Muscle of arm (tissue), 14 donors: ENCODE measurements at places on chromosomes 5 and 9.

DNA sequence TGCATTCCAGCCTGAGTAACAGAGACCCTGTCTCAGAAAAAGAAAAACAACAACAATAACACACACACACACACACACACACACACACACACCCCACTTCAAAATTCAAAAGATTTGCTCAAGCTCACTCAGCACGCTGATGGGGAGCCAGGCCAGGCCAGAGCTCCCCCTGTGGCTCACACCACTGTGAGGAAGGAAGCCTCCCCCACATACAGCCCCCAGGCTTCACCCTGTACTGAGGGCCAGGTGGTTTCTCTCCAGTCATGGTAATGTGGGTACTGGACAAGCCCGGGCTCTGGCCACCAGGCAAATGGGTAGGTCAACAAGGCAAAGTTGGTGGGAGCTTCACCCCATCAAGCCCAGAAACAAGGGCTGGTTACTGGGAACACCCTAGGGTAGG, 19.0 kb downstream of the ATOX1 start:
- DNase-seq: no peak

- DNase-seq: no peak
Measured at GRCh38 chr9:19998153-19998552, 209.3 kb upstream of the SLC24A2 start.

GRCh38 chr9:120066315-120066714, 513.7 kb downstream of the CDK5RAP2 start:
- no peak for DNase-seq

- DNase-seq: no peak
Measured at GRCh38 chr5:152501294-152501693, 96.2 kb upstream of the NMUR2 start.

- DNase-seq: no peak
Measured at GRCh38 chr5:96321345-96321744, 111.7 kb downstream of the PCSK1 start.

DNA sequence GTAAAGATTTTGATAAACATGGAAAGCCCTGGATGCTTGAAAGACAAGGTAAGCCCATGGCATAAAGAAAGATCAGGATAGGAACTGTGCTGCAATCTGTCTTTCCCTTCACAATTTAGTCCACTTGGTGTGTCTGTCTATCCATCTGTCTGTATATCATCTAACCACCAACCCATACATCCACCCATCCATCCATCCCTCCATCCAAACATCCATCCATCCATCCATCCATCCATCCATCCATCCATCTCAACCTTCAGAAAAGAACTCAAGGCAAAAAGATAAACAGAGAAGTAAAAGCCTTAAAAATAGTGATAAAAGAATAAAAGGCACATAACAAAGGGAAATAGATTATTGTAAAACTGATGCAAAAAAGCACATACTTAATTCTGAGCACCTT, 15.1 kb upstream of the TRIO start:
- no peak for DNase-seq

DNA sequence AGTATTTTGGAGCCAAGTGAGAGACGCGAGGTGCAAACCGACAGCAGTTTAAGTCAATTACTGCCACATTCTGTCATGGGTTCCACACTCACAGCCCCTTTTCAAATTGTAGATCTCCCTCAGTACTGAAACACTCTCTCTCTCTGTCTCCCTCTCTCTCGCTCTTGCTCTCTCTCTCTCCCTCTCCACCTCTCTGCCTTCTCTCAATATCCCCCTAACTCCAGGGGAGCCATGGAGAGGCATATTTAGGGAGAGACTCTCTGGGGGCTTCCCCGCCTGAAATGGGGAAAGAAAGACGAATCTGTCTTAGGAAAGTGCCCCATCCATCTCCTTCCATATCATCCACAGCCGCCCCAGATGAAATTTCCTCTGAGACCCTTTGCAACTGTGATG, 1.6 kb downstream of the BRINP1 start:
- no peak for DNase-seq

DNA sequence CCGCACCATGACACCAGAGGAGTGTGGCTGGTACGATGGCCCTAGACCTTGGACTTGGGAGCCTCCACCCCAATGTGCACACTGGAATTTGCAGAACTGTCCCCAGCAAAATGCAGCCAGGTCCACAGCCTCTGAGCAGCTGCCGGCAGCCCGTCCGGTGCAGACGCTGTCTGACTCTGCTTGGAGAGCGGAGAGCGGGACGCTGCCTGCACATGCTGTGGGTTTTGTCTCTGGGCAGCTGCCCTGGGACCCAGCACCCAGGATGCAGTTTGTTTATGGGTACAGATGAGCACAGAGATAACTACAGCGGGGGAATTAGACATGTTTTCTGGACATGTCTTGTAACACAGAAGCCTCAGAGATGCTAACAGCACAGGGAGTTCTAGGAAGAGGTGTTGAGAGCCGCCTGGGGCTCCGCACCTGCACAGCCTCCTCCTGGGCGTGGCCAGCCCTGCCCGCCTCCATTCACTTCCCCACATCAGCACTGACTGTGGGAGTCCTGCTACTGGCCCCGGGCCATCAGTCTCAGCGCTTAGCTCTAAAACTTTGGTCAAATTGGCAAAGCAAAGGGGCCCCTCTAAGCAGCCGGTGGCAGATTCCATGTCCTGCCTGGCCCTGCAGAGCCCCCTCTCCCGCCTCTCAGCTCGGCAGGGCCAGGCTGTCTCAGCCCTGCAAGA, 159.6 kb downstream of the IRX2 start:
- DNase-seq: no peak

DNA sequence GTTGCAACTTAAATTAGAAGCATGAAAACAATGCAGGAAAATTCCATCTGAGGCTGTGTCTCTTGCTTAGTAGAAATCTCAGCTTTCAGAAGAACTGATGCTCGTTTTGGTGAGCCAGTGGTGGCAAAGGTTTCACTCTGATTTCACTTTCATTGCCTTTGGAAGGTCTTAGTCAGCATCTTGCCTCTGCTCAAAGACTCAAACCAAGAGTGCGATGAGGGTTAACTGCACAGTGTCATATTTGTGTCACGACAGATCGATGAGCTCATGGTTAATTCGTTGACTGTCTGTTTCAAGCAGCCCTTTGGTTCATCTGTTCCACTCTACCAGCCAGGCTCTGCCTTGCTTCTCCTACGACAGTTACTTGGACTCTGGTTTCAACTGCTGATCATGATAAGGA, 331.3 kb upstream of the KIF2A start:
- DNase-seq: no peak

GRCh38 chr5:147586832-147587231, 77.0 kb upstream of the DPYSL3 start:
- DNase-seq: no peak

DNA sequence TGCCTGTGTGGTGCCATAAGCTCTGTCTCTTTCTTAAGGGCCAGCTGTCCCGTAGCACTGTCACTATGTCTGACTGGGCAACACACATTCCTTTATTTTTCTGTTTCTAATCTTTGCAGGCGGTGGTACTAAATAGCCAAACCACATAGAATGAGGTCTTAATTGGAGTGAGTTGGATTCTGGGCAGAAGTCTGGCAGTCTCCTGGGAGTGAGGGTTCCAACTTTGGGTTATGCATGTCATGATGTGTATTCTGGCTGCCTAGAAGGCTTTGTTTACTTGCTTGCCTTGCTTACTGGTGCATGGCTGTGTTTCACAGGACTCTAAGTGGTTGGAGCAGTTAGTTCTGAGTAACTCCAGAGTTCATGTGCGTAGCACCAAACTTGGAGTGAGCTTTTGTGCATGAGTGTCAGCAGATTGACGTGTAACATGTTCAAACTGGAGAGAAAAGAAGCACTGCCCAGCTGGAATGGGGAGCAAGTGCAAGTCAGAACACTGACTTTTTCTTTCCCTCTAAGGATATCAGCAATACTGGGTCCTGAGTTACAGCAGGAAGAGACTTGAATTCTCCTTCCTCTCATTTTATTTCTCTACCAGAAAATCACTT, 185.8 kb downstream of the PCSK1 start:
- peak; percentile 31 for DNase-seq

- no peak for DNase-seq
Measured at GRCh38 chr5:54936201-54936600, 49.2 kb downstream of the ESM1 start.

DNA sequence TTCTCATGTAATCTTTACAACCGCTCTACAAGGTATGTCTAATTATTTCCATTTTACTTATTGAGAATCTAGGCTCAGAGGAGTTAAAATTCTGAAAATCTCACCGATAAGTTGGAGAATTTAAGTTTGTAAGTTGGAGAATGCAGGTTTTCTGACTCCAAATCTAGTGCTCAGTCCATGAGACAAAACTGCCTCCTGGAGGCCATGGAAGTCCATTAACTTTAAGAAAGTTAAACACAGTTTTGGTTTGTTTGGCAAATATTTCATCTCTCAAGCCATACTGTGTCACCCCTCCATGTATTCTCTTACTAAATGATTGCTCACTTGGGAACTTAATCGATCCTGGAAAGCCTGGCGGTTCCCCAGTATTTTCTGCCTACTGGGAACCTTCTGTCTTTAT, 52.6 kb downstream of the INIP start:
- DNase-seq: peak; percentile 20

DNA sequence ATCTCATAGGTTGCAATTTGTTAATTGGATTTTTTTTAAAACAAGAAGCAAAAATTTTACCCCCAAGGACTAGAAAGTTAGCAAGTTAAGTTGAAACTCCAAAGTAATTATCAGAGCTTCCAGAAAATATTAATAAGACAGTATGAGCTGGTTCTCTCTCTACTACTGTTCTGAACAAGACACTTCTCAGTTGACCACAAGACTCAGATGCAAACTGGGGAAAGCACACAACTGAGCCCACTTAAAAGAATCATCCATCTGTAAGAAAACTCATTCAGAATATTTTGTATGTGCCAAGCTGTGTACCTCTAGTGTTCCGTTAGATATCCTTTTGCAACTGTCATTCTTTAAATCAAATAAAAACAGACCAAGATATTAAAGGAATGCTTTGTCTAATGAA, 60.0 kb downstream of the MAP1B start:
- no peak for DNase-seq

DNA sequence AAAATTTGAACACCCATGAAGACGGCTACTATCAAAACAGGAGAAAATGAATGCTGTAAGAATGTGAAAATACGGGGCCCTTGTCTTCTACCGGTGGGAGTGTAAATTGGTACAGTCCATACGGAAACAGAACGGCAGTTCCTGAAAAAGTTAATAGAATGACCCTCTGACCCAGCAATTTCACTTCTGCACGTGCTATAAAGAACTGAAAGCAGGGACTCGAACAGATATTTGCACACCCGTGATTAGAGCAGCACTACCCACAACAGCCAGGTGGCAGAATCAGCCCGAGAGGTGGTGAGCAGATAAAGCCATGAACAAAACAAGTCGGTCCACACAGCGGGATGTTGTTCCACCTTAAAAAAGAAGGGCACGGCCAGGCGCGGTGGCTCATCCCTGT, 22.6 kb upstream of the SLC12A7 start:
- DNase-seq: no peak

DNA sequence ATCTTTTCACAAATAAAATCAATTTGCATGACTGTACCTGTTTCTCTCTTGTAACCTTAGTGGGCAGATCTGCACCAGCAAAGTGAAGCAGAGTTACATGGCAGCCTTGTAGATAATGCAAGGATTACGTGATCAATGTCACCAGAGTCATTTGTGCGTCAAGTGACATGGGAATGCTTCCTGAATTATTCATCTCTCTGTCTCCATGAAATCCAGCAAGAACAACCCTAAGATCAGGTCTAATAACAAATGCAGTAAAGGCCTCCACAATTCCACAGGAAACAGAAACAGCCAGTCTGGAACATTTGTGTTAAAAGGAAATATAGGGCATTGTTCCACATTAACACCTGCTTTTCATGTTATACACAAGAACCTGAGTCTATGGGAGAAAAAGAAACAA, 7.8 kb downstream of the GZMA start:
- no peak for DNase-seq

DNA sequence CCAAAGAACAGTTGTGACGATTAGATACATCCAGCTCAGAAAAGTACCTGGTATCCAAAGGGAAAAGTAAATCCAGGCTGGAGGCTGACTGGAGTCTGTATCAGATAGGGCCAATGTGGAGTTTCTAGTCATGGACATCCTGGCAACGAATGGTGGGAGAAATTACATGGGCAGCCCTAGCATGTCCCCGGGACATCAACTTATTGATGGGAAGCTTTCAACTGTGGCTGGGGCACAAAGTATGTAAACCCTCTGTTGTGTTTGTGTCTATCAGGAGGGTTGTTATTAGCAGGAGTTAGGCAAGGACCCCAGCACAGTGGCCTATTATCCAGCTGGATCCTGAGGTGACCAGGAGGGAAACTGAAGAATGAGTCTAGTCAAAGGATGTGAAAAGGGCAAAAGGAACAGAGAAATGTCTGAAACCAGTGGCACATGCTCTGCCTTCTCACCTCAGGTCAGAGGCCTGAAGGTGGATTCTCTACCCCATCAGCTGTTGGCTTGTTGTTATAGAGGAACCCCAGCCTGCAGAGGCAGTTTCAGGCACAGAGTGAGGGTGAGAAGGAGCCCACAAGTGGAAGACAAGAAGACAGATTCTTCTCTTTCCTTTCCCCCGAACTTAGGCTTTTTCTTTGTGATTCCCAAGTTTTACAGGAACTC, 19.9 kb downstream of the IFNW1 start:
- no peak for DNase-seq

GRCh38 chr9:84317563-84317962, 23.0 kb downstream of the SLC28A3 start:
- no peak for DNase-seq
